ENCODE measurements at places on chromosomes 7 and 10.

GRCh38 chr10:7696545-7696944 is 6.6 kb upstream of the ITIH2 start:
- no peak for DNase-seq

GRCh38 chr10:111278266-111278665 is 201.4 kb downstream of the ADRA2A start:
- no peak for DNase-seq

GRCh38 chr10:35027567-35027966 is 62.6 kb downstream of the CUL2 start:
- no peak for DNase-seq

DNA sequence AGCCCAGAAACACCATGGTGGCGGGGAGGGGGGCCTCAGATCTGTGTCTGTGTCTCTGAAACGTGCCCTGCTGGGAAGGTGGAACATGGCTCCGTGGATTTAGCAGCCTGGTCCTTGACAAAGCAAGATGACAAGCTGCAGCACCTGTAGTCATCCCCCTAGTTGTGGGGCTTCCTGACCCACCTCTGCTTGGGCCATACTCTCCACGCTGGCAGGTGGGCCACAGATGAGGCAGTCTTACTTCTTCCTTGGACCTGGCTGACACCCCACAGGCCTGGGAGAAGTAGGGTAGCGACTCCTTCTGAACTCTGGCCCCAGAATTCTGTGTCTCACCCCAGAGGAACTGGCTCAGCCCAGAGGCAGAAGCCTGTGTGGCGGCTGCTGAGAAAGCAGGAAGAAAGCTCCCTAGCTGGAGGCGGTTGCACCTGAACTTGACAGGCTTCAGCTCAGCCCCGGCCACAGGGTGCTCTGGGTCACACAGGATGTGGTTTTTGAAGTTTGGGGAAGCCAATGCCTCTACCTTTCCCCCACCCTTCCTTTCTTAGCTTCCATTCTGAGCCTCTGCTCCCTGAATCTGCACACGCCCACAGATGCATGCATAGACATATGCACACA is 113.9 kb downstream of the ABLIM1 start:
- DNase-seq, result no peak

- no peak for DNase-seq
Observed at GRCh38 chr7:77797734-77798393, 370 bp downstream of the TMEM60 start.

GRCh38 chr10:132918617-132919373 is 23.6 kb downstream of the CFAP46 start:
- DNase-seq, result no peak

- no peak for DNase-seq
Observed at GRCh38 chr7:153473185-153473584, 579.0 kb upstream of the DPP6 start.

- no peak for DNase-seq
Observed at GRCh38 chr10:116716381-116716780, 26.0 kb downstream of the HSPA12A start.

- no peak for DNase-seq
Observed at GRCh38 chr7:1749351-1749863, 79.3 kb downstream of the ELFN1 start.

Data from C1 segment of cervical spinal cord (tissue), 14 donors.